ENCODE measurements at places on chromosomes 1 and 21.

GRCh38 chr1:78682496-78682895, 32.9 kb downstream of the IFI44 start:
- DNase-seq: no peak

DNA sequence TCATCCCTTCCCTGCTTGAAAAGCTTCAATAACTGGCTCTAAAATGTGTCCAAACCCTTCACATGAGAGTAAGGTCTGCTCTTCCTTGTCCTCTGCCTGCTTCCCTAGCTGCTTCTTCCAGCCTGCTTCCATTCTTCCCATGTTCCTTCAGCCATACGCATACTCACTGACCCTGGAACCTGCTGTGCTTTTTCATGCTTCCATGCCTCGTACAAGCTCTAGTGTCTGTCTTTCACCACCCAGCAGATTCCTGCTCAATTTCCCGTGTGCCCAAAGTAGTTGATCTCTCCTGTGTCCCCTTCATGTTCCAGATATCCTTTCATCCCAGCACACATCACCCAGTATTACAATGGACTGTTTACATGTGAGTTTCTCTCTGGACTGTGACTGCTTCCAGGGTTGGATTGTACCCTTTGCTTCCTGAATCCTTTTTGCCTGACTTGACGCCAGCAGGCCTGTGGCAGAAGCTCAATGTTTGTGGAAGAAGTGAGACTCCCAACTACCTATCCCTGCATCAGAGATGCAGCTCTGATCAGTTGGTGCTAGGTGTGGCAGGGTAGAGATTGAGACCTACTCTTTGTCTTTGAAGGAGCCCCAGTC, 35.9 kb upstream of the RNF19B start:
- DNase-seq: no peak

- DNase-seq: no peak
Measured at GRCh38 chr1:209380420-209380819, 203.1 kb upstream of the CAMK1G start.

- DNase-seq: no peak
Measured at GRCh38 chr21:45012662-45013259, 61.6 kb upstream of the ADARB1 start.

DNA sequence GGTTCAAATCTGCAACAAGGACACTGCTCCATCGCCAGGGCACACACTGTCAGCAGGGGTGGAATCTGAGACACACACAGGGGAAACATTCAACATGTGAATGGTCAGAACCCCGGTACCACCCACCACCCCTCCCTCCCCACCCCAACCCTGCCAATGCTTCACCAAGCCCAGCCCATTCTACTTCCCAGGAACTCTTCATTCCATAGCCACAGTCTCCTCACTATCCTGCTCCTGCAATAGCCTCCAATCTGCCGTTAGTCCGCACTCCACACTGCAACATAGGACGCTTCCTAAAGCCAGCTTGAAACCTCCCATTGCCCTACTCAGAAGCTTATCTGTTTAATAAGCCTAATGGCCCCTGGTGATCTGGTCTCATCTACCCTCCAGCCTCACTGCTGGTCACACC, 7.5 kb upstream of the RAB3B start:
- no peak for DNase-seq

GRCh38 chr21:43717967-43718871, 710 bp upstream of the PDXK start:
- DNase-seq: peak; percentile 13

DNA sequence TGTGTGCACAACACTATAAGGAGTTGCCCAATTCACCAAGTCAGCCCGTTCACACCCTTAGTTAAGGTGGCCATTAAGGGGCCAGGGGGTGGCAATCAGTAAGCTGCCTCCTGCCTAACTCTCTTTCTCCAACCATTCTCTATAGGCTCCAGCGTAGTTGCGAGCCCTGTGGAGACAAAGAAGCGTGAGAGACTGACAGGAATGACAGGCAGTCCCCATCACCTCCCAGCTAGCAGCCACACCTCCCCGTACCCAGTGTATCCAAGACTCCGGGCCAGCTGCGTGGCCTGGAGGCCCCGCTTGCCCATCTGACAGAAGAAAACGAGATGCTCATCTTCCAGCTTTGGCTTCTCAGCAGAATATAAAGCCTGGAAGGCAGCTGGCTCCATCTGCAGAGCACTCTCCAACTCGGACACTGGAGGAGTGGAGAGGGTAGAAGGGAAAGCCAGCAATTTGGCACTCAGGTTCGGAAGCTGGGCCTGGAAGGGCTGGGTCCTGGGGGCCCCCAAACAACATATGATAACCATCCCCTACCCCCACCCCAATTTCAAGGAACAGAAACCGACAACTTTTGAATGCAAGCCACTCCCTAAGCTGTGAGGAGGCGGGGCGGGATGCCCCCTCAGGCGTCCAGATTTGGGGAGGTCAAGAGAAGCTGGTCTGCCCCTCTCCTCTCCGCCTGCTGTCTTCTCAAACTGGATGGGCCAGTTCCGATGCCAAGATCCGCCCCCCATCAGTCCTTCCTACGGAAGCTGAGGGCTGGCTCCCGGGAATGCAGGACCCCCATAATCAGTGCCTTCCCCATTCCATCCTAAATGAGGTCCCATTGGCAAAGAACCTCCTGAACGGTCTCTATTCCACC, 872 bp downstream of the TSTD1 start:
- no peak for DNase-seq

- no peak for DNase-seq
Measured at GRCh38 chr1:172976222-172977041, 74.3 kb downstream of the TNFSF18 start.

GRCh38 chr1:26289158-26290059, 9.5 kb downstream of the SH3BGRL3 start:
- peak; percentile 80 for DNase-seq

GRCh38 chr1:156337052-156337887, 822 bp downstream of the CCT3 start:
- DNase-seq: peak; percentile 30

DNA sequence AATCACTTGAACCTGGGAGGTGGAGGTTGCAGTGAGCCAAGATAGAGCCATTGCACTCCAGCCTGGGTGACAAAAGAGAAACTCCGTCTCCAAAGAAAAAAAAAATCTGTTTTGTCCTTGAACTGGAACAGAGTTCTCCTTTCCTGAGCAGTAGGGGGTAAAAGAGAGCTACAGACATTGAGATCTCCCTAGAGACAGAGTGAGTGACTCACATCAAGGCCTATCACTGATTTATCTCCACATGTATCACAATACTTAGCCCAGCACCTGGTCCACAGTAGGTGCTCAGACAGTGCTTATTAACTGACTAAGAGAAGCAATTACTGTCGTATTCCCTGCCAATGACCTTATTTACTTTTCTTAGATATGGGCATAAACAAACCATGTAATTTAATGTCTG, 354.1 kb upstream of the C1orf87 start:
- no peak for DNase-seq

- DNase-seq: no peak
Measured at GRCh38 chr1:26938004-26938658, 16.6 kb downstream of the NUDC start.

GRCh38 chr1:171953835-171954234, 112.5 kb downstream of the DNM3 start:
- no peak for DNase-seq

DNA sequence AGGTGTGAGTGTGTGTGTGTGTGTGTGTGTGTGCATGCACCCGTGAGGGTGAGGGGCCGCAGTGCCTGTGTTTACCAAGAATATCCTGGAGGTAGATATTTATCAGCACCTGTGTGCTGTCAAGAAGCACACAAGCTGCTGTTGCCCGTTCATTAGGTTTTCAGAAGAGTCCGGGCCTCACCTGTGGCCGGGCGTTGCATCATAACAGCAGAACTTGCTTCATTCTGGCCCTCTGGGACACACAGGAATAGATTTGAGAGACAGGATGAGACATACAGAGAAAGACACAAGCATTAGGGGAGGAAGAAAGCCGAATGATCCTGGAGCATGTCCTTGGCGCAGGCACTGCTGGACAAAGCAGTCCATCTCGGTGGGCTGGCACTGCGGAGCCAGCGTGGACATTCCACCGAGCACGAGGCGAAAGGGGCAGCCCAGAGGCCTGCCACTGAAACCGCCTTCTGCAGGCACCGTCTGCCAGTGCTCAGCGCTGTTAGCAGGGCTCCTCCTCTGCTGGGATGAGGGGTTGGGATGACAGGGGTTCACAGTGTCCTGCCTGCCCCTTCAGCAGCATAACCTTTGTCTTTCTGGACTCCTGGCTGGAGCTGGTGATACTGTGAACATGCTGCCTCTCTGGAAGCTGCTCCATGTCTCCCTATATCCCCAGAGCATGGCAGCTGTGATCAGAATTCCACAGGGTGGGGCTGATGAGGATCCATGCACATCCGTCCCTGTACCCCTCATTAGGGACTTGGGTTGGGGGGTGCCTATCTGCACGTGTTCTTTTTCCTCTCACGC, 81.1 kb downstream of the PEX14 start:
- DNase-seq: no peak

GRCh38 chr1:212916481-212917133, 33.7 kb upstream of the VASH2 start:
- peak; percentile 15 for DNase-seq

GRCh38 chr1:187078916-187079315, 250.2 kb downstream of the PLA2G4A start:
- no peak for DNase-seq

- DNase-seq: no peak
Measured at GRCh38 chr1:31390071-31390470, 17.2 kb upstream of the FABP3 start.

- DNase-seq: no peak
Measured at GRCh38 chr21:34524646-34525601, 12.9 kb upstream of the KCNE1 start.

- DNase-seq: no peak
Measured at GRCh38 chr1:69733061-69733460, 165.3 kb downstream of the LRRC7 start.

DNA sequence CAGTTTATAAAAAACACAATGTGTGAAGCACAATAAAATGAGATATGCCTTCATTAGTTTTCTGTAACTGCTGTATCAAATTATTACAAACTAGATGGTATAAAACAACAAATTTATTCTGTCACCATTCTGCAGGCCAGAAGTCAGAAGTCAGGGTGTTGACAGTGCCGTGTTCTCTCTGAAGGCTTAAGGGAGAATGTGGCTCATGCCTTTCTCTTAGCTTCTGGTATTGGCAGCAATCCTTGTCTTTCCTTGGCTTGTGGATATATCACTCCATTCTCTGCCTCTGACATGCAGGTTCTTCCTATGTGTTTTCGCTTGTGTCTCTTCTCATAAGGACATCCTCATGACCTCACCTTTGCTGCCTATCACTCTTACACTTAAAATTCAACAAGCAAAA, 10.1 kb downstream of the NEK7 start:
- no peak for DNase-seq

DNA sequence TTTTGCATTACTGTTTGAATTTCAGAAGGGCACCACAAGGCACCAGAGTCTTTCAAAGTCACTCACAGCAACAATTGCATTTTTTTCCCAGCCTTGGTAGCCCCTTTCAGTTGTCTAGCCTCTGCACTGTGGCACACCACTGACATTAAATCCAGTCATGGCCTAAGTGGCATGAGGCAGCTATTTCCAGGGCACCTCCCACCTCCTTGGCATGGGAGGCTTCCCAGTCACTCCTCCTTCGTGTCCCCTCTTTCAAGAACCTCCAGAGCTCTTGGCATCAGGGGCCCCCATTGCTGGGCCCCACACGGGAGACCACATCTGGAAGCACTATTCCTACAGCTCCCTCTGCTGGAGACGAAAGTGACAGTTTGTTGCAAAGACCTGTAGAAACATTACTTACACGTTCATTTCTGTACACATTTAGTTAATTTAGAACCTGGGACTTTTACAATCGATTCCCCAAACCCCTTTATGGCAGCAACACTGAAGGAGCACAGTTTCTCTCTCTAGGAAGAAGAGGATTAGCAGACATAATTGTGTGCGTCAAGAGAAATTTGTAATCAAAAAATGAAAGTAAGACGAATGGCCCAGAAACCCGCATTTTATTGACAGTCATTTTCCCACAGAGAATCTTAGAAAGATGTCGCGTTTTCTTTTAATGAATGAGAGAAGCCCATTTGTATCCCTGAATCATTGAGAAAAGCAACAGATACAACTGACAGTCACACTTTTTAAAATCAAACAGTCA, 5.7 kb upstream of the CHD5 start:
- DNase-seq: peak; percentile 58

DNA sequence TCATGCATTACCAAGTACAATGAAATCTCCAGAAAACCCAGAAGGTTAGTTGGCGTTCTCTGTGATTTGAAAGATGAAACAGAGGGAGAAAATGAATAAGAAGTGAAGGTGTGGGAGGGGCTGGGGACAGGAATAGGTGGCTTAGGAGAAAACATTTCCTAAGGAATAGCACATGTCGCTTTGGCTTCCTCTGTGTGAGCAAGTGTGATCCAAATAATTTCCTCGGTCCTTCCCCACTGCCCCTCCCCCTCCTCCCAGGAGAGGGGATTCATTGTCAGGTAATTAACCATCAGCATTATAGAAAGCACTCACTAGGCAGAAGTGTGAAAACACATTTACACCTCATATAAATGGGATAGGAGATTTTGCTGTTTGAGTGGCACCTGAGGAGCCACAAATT, 105.5 kb downstream of the NUF2 start:
- DNase-seq: no peak

GRCh38 chr1:10693497-10694273, 102.8 kb downstream of the CASZ1 start:
- DNase-seq: peak; percentile 58

DNA sequence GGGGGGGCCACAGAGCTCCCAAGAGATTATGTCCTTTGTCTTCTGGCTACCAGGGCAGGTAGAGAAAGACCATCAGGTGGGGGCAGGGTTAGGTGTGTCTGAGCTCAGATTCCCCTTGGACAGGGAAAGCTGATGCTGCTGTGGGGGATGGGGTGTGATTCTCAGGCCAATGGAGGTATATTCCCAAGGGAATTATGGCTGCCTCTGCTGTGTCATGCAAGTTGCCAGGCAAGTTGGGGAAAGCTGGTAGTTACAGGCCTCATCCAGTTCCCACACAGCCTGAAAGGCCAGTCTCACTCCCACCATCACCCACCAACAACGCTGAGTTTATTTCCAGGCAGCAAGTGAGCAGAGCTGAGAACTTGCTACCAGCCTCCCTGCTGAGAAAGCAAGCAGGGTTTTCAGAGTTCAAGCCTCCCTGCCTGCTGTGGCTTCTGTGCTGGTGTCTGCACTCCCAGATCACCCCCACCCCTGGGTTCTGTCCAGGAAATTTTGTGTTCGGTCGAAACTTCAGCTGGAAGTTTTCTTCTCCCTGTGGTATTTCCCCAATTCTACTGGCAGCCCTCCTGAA, 21.3 kb downstream of the IFI16 start:
- DNase-seq: no peak

Measured in activated CD8-positive, alpha-beta T cell treated with anti-CD3 and anti-CD28 coated beads for 36 hours (primary cell).